ENCODE measurements at places on chromosomes 4 and X.

GRCh38 chrX:149652232-149652981 is 20.8 kb upstream of the TMEM185A start:
- H3K36me3 ChIP-seq, result no peaks in the 10 kb centered on the region
- no peaks in the 10 kb centered on the region for H3K4me1 ChIP-seq
- DNase-seq, result no peak
- H3K4me3 ChIP-seq, result no peak overlapping the region
- no peaks in the 10 kb centered on the region for H3K27me3 ChIP-seq
- H3K27ac ChIP-seq, result no peak overlapping the region

DNA sequence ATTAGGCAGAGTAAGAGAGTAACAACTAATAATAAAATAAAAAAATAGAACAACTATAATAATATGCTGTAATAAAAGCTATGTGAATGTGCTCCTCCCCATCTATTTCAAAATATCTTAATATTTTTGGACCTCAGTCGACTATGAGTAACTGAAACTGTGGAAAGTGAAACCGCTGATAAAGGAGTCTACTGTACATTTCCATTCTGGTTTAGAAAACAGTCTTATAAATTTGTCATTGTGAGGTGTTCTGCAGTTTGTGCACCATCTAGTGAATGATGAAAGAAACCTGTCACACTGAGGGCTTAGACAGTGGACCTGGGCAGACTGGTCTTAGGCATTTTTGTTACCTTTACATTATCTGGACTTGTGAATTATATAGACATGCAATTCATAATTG is 42.0 kb downstream of the TMEM150C start:
- no peaks in the 10 kb centered on the region for H3K4me1 ChIP-seq
- no peak for DNase-seq
- H3K36me3 ChIP-seq, result no peaks in the 10 kb centered on the region
- no peak overlapping the region for H3K4me3 ChIP-seq
- no peak overlapping the region for H3K27ac ChIP-seq

GRCh38 chrX:46715530-46715929 is 43.4 kb downstream of the SLC9A7 start:
- H3K4me1 ChIP-seq, result peaks cover 65% of the 10 kb centered on the region
- H3K4me3 ChIP-seq, result peak overlapping the region; percentile 30

GRCh38 chr4:101178731-101179130 is 168.6 kb downstream of the PPP3CA start:
- H3K4me3 ChIP-seq, result no peak overlapping the region
- H3K27ac ChIP-seq, result no peak overlapping the region
- no peak for DNase-seq

GRCh38 chrX:134883137-134883700 is 107.6 kb upstream of the SMIM10 start:
- H3K27ac ChIP-seq, result no peak overlapping the region
- H3K4me3 ChIP-seq, result no peak overlapping the region
- H3K4me1 ChIP-seq, result peaks cover 3% of the 10 kb centered on the region
- no peak for DNase-seq

Measured in activated T-helper 2 cell treated with anti-CD3 and anti-CD28 coated beads, Interferon-gamma antibody, Interleukin-2, Interleukin-4, amounts not matched to agents 10 μg/mL and 5 μg/mL and 100 μg/mL, durations not matched to agents 14 hours and 24 hours and 36 hours (primary cell).